ENCODE measurements at places on chromosomes 11 and 22.

DNA sequence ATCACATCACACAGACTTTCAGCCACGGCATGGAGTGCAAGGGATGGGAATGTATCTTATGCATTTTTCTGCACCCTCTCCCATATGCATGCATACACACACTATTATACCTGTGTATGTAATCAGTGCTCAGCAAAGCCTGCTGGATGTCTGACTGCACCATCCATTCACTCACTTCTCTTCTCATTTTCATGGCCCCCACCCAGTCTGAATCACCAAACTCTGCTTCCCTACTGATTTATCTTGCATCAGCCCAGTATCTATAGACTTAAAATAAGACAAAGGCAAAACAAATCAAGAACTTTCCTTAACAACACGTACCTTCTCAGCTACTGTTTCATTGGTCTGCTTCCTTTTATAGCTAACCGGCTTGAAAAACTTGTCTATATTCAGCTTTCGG is 21.6 kb downstream of the DBX1 start:
- no peak for DNase-seq

DNA sequence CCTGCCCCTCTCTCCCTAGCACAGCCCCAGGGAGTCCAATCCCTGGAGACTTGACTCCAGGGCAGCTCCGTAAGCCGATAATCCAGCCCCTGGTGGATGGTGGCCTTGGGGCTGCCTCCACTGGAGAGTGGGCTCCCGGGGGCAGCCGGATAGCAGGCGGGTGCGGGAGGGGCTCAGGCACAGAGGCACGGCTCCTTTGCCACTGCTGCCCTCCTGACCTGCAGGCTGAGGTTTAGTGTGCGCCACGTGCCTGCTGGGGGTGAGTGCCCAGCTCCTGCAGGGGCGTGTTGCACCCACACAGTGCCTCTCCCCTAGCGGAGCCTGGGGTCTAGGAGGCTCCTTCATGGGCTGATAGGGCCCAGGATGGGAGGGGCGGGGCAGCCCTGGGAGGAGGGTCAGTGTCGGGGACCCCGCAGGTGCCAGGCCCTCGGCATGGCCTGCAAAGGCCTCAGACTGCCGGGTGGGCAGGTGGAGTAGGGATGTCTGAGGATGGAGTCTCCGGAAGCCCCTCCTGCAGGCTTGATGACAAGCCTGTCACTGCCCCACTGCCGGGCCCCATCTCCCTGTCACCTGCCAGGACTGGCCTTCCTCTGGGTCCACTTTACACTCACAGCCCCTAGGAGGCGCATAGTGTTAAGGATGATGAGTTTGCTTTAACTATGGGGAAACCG is 5.6 kb downstream of the DUSP8 start:
- DNase-seq, result no peak

DNA sequence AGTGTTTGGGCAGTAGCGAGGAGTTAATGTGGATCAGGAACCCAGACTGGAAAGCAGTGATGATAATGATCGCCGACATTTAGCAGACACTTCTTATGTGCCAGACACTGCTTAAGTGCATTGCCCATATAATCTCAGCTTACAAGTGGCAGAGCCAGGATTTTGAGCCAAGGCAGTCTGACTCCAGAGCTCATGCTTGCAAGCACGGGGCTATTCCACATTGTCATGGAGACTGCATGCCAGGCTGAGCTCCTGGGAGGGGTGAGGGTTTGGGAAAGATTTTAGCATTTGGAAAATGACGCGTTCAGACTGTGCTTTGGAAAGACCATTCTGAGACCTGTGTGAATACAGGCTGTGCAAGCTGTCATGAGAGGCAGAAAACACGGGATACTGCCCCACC is 302.7 kb downstream of the DDX10 start:
- DNase-seq, result no peak

DNA sequence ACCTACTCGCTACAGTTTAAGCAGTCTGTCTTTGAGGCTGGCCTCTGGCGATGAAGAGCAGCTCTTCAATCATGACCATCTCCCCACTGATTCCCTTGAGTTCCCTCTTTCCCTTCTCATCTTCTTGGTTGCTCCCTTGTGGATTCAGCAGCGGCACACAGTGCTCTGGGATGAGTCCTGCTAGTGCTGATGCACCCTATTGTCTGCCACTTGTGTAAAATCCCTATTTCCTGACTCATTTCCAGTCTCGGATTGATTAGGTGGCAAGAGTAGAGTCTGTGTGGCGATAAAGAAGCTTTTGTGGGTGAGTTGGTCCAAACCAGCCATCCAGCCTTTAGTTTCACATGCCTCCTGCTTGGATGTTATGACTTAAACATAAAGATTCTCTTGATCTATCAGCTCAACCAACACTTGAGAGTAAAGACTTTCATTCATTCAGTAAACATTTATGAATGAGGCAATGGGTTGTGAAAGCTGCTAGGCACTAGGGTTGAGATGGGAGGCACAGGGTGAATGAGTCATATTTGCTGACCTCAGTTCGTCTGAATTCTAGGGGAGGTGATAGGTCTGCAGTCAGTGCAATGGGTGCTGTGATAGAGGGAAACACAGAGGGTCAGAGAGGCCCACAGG is 219.4 kb upstream of the RAG2 start:
- DNase-seq, result no peak

DNA sequence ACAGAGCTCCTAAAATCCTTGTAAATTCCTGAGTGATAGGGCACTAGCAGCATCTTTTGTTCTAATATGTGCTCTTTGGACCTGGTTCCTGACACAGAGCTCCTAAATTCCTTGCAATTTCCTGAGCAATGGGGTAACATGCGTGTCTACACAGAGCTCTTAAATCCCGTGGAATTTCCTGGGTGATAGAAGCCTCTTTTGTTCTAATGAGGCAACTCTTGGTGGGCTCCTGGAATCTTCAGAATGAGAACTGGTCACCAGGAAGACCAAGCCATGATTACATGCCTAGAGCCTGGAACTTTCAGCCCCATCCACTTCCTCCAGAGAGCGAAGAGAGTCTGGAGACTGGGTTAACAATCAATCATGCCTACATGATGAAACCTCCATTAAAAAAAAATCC is 19.0 kb downstream of the RSF1 start:
- DNase-seq, result no peak
